Activated T-cell treated with anti-CD3 and anti-CD28 coated beads, Interleukin-2, amount 50 U/mL, for 72 hours (primary cell): ENCODE measurements at places on chromosomes 1 and 21. TPM values are rescaled to one million over a fixed set of nuclear protein-coding genes. Genes with fewer than 3 reads are reported as not detected.

ZNF593 gene
- total RNA-seq, result 34.1 TPM

EFHD2 gene
- 45.7 TPM for total RNA-seq

CSF3R gene
- 0.79 TPM for total RNA-seq

PTGFR gene
- not detected for total RNA-seq

HES3 gene
- not detected for total RNA-seq

DNA sequence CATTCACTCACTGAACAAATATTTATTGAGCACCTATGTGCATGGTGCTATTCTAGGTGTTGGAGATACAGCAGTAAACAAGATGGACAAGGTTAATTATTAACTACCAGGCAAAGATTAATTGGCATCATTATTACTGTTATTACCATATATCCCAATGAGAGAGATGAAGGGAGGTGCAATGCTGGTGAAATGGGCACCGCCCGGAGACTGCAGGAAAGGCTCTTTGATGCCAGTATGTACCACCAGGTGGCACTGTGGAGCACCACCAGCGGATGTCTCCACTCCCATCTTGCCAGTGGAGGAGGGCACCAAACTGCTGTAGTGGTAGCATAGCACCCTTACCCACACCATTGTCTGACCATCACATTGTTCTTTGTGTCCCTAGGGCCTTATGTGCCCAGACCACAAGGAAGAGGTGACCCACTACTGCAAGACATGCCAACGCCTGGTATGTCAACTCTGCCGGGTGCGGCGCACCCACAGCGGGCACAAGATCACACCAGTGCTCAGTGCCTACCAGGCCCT, 3.0 kb downstream of the TRIM46 start:
- peaks cover 48% of the 10 kb centered on the region for H3K4me1 ChIP-seq
- H3K27me3 ChIP-seq, result no peaks in the 10 kb centered on the region
- peak overlapping the region; percentile 31 for H3K27ac ChIP-seq
- H3K4me3 ChIP-seq, result peak overlapping the region; percentile 6
- peaks cover 3% of the 10 kb centered on the region for H3K36me3 ChIP-seq
- DNase-seq, result peak; percentile 87

DNA sequence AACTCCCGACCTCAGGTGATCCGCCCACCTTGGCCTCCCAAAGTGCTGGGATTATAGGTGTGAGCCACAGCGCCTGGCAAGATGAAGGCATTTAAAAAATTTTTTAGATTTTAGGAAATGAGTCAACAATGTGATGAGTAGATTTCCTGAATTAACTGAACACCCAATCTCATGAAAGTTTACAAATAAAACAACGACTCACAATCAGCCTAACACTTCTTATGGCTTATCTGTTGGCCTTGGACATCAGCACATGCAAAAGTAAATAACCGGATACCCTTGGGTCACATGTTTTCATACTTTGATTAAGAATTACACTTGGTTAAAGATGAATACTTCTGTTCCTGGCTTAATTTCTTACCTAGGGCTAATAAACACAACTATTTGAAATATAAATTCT, 3.0 kb downstream of the GNG12 start:
- H3K27me3 ChIP-seq, result peaks cover 46% of the 10 kb centered on the region
- no peak overlapping the region for H3K27ac ChIP-seq
- no peak for DNase-seq
